NCI-H1930 (cell line): ENCODE measurements at places on chromosomes 1 and 21.
A peak's percentile ranks its signal among the peaks of the same experiment; 100 is the strongest.

- DNase-seq = no peak
These were observed 8.6 kb downstream of the ARHGAP29 start for GRCh38 chr1:94228640-94229375.

DNA sequence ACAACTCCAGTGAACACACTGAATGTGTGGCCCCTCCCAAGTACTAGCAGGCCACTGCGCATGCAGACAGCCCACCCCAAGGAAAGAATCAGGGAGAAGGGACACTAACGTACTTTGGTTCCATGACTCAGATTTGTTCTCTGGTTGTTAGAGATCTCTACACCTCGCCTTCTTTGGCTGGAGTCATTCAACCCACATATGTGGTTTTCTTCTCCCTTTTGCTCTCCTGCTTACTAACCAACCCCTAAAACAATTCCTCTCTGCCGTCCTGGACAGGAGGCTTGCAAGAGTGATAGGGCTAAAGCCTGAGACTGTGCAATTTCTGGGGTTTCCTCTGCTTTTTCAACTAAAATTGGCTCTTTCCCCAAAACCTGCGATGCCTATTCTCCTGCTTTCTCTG lies 5.7 kb upstream of the CD48 start:
- DNase-seq = no peak

- DNase-seq = no peak
These were observed 109.6 kb downstream of the PRDM2 start for GRCh38 chr1:13809461-13810159.

- no peak for DNase-seq
These were observed 742 bp upstream of the PDE9A start for GRCh38 chr21:42652527-42653230.

GRCh38 chr1:111505641-111506119 lies 2.2 kb upstream of the ADORA3 start:
- DNase-seq = no peak

DNA sequence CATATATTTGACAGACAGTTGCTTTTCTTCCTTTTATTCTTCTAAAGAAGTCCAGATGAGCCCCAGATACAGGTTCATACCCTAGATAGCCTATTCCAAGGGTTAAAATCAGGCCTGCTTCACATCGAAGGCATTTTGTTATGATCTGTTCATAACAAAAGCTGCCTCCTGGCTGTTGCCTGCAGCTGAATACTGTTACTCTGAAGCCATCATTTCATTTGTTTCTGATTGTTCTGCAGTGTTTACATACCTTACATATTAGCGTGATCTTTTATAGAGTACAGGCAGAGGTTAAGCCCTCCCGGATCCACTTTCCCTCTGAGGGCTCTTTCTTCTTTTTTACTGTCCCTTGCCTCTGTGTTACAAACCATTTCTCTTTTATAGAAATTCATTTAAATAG lies 219.0 kb upstream of the HOOK1 start:
- DNase-seq = no peak

GRCh38 chr1:53512807-53513755 lies 53.9 kb downstream of the DMRTB1 start:
- no peak for DNase-seq

DNA sequence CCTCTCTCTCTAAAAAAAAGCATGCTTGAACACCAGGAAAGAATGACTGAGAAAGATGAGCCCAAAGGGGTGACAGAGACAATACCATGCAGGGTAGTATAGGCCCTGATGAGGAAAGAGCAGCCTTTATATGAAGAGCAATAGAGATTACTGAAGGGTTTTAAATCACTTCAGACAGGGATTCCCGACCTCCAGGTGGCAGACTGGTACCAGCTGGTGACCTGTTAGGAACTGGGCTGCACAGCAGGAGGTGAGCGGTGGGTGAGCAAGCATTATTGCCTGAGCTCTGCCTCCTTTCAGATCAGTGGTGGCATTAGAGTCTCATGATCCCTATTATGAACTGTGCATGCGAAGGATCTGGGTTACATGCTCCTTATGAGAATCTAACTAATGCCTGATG lies 30.8 kb upstream of the GTF2B start:
- DNase-seq = no peak

- no peak for DNase-seq
These were observed 23.8 kb upstream of the APP start for GRCh38 chr21:26194326-26194725.

GRCh38 chr1:113654883-113655282 lies 104.4 kb downstream of the PHTF1 start:
- no peak for DNase-seq

GRCh38 chr1:37246631-37247030 lies 212.3 kb upstream of the GRIK3 start:
- no peak for DNase-seq

DNA sequence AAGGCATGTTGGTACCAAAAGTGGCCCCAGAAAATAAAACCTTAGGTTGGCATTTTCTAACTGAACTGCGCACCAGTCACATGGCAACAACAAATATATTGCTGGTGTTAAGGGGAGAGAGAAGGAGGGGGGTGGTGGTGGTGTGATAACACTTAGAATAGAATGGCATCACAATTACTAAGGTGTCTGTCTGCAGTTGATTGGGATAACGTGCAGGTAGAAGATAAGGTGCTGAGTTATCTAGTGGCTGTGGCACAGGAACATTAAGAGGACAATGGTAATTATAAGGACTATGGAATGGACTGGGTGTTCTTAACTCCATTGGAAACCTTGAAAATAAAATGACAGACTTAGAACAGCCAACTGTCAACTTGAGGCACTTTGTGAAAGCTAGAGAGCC lies 1.4 kb upstream of the YIPF1 start:
- no peak for DNase-seq

GRCh38 chr1:227779021-227779441 lies 36.4 kb upstream of the PRSS38 start:
- no peak for DNase-seq

DNA sequence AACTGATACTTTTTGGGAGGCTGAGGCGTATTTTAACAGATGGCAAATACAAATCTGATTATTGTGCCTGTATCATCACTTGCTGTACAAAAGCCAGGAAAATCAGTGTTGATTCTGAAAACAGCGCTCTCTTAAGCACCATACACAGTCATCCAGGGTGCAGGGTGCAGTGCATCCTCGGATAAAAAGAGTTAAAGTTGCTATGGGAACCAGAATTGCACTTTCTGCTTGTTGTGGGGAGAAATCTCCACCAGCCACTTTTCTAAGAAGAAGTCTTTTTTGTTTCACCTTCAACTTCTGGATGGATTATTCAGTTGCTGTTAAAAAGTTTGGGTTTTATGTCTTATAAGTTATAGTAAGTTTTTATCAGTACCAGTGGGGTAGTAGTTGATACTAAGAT lies 3.8 kb downstream of the LAMC1 start:
- DNase-seq = no peak

GRCh38 chr1:152029144-152029928 lies 7.5 kb downstream of the S100A11 start:
- DNase-seq = no peak

- DNase-seq = no peak
These were observed 6.9 kb downstream of the CD1B start for GRCh38 chr1:158324395-158324794.

GRCh38 chr1:212077028-212077427 lies 41.5 kb downstream of the DTL start:
- no peak for DNase-seq

DNA sequence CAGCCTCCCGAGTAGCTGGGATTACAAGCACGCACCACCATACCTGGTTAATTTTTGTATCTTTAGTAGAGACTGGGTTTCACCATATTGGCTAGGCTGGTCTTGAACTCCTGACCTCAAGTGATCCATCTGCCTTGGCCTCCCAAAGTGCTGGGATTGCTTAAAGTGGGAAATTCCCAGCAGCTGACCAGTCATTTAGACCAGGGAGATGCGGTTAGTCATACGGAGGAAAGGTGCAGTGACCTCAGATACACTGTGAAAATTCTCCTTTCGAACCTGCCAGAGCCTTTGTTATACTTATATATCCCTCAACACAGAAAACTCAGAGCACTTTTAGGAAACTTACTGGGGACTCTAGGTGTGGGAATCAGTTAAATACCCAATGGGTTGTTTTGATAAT lies 39.6 kb downstream of the MAP10 start:
- no peak for DNase-seq

- DNase-seq = no peak
These were observed 196.2 kb downstream of the ZC3H11B start for GRCh38 chr1:219416598-219417238.

DNA sequence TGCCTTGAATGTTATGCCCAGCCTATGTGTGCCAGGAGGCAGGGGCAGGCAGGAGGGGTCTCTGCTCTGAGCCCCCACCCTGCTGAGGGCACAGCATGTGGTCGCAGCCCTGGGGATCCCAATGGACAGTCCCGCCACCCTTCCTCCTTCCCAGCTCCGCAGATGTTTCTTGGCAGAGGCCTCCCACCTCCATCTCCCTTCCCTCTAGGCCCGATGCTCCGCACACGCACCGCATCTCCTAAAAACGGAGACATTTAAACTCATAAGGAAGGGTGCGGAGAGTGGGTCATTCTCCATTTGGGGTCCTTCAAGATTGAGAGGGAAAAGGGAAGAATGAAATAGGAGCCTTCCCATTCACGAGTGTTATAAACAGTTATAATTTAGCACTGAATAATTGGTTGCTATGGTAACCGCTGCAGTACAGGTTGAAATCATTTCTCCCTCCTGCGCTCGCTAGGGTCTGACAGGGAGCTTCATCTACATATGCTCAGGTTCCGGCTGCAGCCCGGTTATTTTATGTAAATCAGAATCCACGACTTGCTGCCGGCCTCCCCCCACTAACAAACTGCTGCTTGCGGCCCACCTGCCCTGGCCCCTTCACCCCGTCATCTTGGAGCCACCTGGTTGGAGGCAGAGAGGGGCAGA lies 16.0 kb downstream of the CHD5 start:
- no peak for DNase-seq

DNA sequence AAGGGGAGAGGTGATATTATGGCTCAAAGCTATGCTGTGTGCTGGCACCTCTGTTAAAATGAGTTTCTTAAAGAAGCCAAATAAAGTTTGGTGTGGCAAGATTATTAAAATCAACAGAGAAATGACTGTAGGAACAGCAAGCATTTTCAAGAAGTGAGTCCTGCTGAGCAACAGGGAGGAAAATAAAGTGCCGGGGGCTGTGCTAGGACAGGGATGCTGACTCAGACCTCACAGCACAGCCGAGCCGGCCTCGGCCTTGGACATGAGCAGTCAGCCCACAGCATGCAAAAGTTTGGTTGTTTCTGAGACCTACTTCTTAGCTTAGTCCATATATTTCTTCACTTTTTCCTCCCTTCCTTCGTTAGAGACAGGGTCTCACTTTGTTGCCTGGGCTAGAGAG lies 19.2 kb downstream of the CNIH3 start:
- DNase-seq = no peak

DNA sequence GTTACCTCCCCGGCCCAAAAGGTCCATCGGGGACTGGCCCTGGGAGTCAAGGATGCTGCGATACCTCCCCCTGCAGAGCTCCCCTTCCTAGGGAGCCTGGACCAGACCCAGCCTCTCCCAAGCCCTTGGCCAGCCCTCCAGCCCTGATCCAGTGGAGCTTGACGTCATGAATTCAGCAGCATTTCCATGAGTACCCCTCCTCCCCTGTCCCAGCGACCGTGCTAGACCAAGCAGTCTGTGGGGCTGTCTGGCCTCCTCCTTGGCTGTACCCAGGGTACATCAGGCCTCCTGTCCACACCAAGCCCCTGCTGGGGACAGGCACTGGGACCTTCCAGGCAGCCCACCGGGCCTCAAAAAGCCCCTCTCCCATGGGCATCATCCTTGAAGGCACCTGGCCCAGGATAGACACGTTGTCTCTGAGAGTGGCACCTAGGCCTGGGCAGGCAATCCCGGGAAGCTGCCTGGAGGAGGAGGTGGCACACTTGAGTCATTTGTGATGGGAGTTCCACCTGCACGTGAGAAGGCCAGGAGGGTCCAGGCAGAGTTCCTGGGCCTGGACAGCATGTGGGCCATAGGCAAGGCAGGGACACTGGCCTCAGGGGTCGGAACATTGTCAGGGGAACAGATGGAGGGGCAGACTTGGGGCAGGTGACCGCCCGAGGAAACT lies 46.4 kb downstream of the WNT9A start:
- DNase-seq = no peak

- no peak for DNase-seq
These were observed 1.9 kb upstream of the GPR153 start for GRCh38 chr1:6262555-6263420.

- DNase-seq = no peak
These were observed 41.8 kb downstream of the MIS18A start for GRCh38 chr21:32237021-32237420.

DNA sequence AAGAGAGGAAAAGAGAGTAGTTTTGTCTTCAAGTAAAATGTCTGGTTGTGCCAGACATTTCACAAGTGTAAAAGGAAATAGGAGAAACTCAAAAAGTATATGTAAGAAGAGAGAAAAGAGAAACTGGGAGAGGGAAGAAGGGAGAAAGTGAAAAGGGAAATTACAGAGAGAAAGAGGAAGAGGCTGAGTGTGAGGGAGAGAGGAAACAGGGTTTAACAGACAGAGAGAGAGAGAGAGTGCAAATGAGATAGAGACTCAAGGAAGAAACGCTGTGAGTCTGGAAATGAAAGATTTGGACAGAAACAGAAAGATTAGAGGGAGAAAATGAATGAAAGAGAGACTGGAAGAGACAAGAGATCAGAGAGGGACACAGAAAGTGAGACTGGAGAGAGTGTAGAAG lies 806.2 kb downstream of the PLA2G4A start:
- DNase-seq = no peak

GRCh38 chr1:23539698-23540266 lies 8.7 kb upstream of the E2F2 start:
- peak; percentile 81 for DNase-seq

DNA sequence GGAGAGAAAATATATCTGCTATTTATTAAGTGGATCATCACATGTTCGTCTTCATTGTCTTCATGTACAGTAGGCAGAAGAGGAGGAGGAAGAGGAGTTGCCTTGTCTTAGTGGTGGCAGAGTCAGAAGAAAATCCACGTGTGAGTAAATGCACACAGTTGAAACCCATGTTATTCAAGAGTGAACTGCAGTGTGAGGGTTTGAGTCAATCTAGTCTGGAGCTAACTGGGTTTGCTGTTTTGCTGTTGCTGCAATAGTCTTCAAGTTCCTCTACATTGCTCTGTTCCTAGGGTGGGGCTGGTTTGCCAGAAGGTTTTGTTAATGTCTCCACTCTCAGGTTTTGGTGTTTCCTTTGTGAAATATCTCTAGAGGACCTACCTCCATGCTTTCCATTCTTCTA lies 3.1 kb upstream of the CD1A start:
- no peak for DNase-seq
